ENCODE measurements at places on chromosomes 1 and 21.

- DNase-seq = no peak
These were observed 27.5 kb downstream of the EDN2 start for GRCh38 chr1:41456847-41457540.

DNA sequence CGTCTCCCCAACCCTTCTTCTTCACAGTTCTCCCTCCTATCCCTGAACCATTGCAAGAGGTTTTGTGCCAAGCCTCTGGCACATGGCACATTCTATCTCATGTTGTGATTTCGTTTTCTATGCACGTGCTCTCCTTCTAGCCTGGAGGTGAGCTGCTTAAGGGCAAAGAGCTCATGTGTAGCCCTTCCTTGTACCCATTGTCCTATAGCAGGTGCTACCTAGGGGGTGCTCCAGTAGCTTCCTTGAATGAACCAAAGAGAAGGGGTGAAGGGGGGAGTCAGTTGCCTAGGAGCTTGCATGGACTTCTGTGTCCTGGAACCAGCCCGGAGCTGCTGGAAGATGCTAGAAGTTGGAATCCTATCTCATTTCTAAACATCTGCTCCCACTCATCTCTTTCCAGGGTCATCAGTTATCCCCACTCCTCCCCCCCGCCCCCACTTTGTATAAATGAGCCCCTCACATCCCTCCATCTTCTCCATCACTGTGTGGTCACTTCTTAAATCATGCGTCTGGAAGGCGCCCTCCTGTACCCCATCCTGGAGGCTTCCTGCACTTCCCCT is 535 bp upstream of the DISC1 start:
- no peak for DNase-seq

GRCh38 chr1:200121421-200121820 is 93.9 kb downstream of the NR5A2 start:
- no peak for DNase-seq

DNA sequence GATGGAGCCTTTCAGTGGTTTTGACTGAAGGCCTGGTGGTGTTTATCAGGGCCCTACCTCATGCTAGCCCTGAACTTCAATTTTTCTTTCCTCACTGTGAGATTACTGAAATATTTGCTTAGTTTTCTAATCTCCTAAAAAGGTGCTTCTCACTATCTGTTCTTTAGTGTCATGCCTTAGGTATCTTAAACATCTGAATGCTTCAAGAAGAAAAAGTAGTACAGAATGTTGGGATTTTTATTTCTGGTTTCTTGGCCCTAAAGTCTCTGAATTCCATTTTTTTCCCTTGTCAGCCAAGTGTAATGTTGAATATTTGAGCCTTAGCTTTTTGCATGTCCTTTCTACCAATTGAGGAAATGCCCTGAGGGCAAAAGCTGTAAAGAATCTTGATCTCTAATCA is 47.9 kb upstream of the PRKACB start:
- no peak for DNase-seq
